ENCODE measurements at places on chromosomes 11 and 22.

GRCh38 chr22:37943136-37943824 is 10.1 kb downstream of the C22orf23 start:
- no peak for DNase-seq

GRCh38 chr11:120210626-120211521 is at the start of gene OAF:
Gene OAF (plus strand): TSS chr11:120211032. CDS start chr11:120211280, 248 bp downstream.
- peak; percentile 70 for DNase-seq

- DNase-seq, result no peak
Observed at GRCh38 chr11:74232311-74232950, 61.3 kb downstream of the PPME1 start.

- DNase-seq, result no peak
Observed at GRCh38 chr11:92888696-92889095, 80.8 kb upstream of the MTNR1B start.

DNA sequence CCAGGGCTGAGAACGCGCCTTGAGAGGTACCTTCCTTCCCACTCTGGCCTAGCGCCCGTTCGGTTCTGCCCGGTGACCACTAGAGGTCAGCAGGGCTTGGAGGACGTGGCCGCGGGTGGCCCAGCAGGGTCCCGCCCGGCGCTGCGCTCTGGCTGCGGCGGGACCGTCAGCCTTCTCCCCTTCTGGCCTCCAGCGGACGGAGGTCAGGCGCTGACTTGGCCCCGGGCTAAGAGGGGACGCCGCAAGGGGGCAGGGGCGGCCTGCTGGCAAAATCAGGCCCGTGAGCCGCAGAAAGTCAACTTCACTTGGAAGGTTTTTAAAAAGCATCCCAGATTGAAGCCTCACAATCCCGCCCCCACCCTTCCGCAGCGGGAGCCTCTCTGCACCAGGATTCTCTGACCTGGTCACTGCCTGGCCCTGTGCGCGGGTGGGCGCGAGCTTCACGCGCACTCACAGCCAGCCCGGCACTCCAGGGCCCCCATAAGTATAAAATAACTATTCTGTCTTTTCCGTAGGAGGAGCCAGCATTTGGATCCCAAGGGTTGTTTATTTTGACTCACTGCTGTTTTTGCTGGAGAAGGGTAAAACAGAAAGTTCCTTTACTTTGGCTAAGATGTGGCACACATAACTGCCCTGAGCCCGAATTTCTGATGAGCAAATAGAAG is 23.2 kb upstream of the ZBTB16 start:
- DNase-seq, result no peak

DNA sequence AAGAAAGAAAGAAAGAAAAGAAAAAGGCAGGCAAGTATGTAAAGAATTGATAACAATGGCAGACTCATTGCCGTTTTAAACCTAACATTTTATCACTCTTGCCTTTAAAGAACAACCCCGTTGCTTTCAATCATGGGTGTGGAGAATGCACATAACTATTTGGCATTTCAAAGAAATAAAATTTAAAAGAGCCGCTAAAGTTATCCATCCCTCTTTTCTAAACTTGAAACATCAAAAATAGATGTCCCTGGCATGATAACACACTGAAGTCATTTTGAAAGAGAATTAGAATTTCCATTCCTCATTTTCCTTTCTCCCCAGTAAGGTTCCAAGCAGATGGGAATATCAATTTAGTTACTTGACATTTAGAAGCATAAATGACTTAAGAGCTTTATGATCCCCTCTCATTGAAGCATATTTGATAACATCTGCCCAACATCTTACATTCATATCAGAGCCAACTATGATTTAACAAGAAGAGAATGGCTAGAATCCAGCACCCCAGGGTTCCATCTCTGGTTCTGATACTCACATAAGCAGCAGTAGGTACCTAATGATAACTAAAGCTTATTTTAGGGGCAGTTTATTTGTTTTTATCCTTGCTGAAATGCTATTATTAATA is 529.6 kb upstream of the LRRC4C start:
- DNase-seq, result no peak

GRCh38 chr22:49415151-49415951 is 412.3 kb downstream of the BRD1 start:
- no peak for DNase-seq

DNA sequence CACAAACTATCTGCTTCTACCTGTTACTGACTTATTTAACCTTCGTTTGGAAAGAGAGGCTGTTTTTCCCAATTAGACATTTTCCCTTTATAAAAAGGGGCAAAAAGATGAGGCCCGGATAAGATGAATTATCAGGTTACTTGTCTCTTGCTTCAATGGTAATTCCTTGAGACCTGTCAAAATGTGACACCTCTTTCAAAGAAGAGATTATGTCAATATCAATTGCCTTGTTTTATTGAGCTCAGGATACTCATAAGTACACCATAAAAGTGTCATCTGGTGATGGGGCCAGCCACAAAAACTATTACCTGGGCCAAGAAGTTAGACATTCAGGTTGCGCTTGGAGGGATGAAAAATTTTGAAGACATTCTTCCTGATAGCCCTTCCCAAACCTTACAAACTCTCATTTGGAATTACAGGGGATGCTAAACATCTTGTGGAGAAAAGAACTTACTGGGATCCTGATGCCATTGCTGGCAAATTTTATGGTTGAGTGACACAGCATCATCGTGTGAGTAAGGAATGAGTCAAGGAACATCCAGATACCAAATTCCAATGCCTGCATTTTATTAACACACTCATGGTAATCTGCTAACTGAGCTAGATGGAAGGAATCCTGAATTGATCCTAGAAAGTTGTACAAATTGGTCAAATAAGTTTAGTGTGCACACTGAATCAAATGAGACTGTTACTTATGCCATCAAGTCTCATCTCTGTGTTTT is 1071.2 kb downstream of the LRRC4C start:
- no peak for DNase-seq

- no peak for DNase-seq
Observed at GRCh38 chr11:115266066-115266639, 238.1 kb downstream of the CADM1 start.

DNA sequence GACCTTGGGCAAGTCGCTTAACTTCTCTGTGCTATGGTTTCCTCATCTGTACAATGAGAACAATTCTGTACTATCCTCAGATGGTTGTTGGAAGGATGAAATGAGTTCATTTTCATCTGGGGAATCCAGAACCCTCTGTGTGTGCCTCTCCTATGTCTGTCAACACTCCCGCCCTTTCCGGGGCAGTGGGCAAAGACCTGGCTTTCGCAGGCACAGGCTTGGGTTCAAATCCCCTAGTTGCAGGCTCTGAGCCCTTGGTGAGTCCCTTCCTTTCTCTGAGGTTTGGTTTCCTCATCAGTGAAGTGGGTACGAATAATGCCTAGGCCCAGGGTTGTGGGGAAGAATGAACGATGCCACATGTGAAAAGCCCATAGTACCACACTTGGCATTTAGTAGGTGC is 6.0 kb downstream of the PNPLA5 start:
- DNase-seq, result no peak

DNA sequence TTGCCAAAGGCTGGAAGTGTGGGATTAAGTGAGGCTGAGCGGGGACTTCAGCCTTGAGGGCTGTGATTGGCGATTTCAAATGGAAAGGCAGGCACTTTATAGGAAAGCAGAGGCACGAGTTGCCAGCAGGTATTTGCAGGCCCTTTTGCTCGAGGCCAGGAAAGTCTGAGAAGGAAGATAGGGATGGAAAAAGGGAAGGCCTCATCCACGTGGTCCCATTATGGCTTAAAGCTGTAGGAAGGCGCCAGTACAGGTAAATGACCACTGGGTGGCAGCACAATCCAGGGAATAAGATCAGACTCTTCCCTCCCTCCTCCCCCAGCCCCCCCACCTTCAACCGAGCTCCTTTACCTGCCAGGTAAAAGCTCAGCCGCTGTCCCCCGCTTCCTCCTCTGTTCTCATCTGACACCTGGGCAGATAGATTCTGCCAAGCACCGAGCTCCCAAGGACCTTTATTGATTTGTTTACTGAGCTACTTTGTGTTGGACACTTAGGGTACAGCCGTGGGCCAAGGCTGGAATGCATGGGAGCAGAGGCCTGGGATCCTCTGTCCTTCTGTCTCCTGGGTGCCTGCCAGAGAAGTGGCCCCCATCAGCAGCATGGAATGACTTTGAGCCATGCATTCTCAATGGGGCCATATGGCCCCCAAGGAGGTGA is 7.5 kb downstream of the P2RX3 start:
- DNase-seq, result peak; percentile 75

- no peak for DNase-seq
Observed at GRCh38 chr22:46072981-46073682, 77.2 kb upstream of the PPARA start.

DNA sequence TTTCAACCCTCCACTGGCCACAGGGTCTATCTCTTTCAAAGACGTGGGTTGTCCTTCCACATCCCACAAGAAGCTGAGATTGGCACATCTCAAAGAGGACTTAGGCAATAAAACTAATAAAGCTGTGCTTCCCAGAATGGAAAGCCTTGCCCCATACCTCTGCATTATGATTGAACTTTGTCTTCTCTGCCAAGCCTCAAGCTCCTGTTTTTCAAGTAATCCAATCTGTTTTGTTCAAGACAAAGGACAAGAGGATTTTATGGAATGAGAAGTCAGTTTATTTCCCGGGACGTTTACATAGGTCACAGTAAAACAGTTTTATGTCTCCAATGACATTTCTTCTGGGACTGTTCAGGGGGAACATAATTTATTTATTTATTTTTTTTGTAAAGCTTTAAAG is 108.4 kb downstream of the GALNT18 start:
- no peak for DNase-seq

DNA sequence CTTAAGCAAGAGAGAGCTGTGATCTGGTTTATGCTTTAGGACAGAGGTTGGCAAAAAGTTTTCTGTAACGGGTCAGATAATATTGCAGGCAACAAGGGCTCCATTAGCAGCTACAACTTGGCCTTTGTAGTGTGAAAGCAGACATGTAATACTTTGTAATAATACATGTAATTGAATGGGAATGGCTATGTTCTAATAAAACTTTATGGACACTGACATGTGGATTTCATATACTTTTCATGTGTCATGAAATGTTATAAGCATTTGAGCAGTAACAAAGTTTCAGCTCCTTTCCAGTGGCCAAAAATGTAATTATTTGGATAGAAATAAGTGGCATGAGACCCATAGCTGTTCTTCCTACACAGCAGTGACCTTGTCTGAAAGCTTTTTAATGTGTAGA is 3.1 kb downstream of the DYNC2H1 start:
- no peak for DNase-seq

- DNase-seq, result no peak
Observed at GRCh38 chr11:87901341-87901740, 273.9 kb downstream of the RAB38 start.

DNA sequence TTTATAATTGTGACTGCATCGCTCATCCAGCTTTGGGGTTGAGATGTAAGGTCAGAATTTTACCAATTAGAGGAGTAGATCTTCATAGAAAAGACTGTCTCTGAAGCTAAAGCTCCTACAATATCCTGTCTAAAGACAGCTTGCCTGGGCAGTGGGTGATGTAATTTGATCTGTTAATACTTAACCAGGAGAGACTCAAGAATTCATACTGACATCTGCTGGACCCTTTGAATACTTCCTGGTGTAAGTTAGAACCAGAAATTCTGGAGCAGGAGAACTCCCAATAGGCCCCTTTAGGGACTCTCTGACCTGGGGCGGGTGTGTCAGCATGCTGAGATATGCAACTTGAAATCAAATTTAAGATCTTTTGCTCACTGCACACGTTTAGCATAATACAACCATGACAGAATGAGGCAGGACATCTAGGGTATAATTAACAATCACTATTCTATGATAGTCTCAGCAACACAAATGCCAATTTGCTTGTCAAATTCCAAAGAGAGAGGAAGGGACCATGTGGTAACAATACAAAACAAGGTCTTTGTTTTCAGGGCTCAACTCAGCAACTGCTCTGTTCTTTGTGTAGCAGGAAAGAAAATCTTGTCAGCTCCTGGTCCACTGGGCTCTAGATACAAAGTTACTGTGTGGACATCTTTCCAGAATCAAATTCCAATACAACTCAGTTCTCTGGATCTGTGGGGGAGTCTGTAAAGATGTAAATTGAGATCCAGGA is 143.9 kb downstream of the INSC start:
- DNase-seq, result peak; percentile 77

DNA sequence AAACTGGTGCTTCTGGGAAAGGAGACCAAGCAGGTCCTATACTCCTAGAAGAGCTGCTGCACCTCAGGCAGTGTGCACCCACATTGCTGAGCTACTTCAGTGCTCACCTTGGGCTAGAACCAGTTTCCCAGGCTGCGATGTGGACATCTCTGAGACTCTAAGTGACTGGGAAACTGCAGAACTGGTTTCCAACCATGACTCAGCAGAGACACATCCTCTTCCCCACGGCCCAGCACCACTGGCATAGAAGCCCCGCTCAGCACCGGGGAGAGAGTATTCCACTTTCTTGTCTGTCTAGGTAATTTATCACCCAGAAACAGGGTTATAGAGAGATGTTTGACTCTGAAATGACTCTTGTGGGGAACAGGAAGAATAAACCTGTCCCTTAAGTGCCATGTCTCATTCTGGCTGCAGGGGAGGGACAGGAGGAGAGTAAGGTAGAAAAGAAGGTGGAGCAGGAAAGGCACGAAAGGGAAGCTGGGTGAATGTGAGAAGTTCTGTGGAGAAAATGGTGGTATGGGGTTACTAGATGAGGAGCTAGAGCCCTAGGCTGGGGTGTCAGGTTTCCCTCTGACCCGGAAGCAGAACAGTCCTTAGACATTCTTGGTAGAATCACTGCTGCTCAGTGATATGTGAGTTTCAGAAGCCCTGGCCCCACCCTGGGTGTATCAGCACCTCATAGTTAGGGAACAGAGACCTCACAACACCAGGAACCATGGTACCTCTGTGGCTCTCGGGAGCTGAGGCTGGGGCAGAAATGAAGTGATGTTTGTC is 340.4 kb upstream of the NCAM1 start:
- no peak for DNase-seq

- no peak for DNase-seq
Observed at GRCh38 chr11:102177126-102177525, 66.9 kb downstream of the YAP1 start.

DNA sequence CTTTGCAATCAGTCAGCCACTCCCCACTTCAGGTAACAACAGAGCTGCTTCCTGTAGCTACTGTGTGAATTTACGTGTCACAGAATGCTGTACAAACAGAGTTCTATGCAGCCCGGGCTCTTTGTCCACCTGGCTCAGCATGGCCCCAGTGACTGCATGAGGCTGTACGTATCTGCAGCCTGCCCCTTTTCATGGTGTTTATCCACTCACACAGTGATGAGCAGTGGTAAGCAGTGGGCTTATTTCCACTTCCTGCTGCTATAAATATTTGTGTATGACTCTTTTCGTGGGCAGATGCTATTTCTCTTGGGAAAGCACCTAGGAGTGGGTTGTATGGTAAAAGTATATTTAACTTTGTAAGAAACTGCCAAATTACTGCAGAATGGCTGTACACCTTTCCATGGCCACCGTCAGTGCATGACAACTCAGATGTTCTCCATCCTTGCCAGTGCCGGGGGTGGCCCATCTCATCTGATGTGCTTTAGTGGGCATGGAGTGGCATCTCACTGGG is 43.3 kb downstream of the MYEOV start:
- DNase-seq, result no peak
